Activated CD4-positive, alpha-beta T cell treated with anti-CD3 and anti-CD28 coated beads for 48 hours (primary cell): ENCODE measurements at places on chromosomes 3 and 15.
A peak's percentile ranks its signal among the peaks of the same experiment; 100 is the strongest.

DNA sequence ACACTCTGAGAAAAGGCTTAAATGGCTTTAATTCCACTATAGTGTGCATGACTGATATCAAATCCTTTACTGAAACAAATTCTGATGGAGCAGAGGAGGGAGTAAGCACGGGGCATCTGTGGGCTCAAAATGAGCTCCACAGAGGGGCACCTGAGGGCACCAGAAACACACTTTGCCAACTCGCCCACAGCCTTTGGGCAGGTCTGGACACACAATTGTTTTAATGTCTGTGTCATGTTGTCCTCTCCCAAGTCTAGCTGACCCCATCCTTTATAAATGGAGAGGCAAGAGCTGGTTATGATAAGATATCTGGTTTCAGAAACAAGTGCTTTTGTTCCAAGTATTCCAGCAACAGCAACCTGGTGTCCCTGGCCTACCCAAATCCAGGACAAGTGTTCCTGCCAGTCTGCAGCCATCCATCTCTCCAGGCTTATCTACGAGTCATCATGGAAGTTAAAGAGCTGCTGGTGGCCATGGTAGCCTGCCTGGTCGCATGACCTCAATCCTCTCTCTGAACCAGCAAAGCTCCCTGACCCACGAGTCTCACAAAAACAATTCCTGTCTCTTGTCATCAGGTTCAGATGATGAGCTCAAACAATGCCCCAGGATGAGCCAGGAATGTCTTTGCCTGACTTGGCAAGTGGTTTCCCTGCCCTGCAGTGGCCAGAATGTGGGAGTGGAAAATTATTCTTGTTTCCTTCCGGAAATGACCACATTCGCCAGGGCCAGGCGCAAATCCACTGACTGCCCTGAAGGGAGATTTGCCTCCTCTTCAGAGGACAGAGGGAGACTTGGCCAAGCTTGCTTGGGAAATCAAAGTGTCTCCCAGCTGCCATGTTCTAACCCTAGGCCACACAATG lies 64.4 kb upstream of the TPM1 start:
- no peak for DNase-seq

- no peak for DNase-seq
These were observed 188.2 kb downstream of the AGBL1 start for GRCh38 chr15:86267892-86268291.

- DNase-seq, result no peak
These were observed 444.5 kb downstream of the EPHB1 start for GRCh38 chr3:135239615-135239884.

- DNase-seq, result no peak
These were observed 48.7 kb upstream of the RYK start for GRCh38 chr3:134299185-134299887.

DNA sequence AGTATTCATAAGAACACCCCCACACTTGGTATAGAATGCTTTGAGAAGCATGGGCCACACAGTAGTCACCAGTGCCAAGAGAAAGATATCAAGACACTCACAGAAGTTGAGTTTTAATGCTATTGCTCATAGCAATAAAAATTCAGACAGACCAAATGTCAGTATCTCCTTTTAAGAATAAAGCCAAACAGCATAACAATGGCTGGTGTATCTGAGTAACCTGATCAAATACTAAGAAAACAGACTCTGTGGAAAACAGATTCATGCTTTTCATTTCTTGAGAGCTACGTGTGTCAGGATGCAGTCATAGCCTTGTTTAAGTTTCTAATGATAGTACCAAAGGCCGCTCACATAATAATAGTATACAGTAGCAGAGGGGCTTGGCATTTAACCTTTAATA lies 778.5 kb downstream of the MECOM start:
- no peak for DNase-seq

DNA sequence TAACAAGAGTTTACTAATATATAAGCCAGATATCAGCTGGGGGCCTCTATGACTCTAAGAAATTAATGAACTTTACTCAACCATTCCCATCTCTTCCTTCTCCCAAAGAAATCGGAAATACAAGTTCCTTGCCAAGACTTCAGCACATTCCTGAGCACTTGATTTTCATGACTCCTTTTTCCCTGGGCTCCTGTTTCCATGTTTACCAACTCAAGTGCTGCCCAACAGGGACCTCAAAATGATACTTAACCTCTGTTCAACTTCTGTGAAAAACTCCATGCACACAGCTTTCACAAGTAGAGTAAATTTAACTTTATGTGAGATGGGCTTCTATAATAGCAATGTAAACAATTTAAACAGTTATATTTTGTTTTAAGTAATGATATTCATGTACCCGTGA lies 315.8 kb upstream of the CDIN1 start:
- DNase-seq, result no peak

- DNase-seq, result no peak
These were observed 321.6 kb upstream of the DNAJC19 start for GRCh38 chr3:181311186-181311585.

- no peak for DNase-seq
These were observed 102.7 kb downstream of the TBC1D5 start for GRCh38 chr3:17639765-17640164.

DNA sequence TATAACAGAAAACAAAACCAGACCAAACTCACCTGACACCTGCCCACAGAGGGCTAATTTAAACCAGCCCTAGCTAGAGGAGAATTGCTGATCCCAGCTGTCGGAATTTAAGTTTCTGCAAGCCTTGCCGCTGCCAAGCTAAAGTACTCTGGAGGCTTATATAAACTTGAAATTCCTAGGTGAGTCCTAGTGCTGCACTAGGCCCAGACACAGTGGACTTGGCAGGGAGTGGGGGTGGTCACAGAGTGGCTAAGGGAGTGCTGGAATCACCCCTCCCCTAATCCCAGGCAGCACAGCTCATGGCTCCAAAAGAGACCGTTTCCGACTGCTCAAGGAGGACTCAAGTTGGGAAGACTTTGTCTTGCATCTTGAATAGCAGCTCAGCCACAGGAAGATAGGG lies 17.6 kb downstream of the TMCO5A start:
- DNase-seq, result no peak

- DNase-seq, result no peak
These were observed 2.9 kb downstream of the NR2F2 start for GRCh38 chr15:96333131-96334016.

- no peak for DNase-seq
These were observed at the start of gene TRH for GRCh38 chr3:129974564-129974832. Gene TRH, plus strand, starts transcription at chr3:129974720. Its CDS starts 1,097 bp downstream, at chr3:129975817.

DNA sequence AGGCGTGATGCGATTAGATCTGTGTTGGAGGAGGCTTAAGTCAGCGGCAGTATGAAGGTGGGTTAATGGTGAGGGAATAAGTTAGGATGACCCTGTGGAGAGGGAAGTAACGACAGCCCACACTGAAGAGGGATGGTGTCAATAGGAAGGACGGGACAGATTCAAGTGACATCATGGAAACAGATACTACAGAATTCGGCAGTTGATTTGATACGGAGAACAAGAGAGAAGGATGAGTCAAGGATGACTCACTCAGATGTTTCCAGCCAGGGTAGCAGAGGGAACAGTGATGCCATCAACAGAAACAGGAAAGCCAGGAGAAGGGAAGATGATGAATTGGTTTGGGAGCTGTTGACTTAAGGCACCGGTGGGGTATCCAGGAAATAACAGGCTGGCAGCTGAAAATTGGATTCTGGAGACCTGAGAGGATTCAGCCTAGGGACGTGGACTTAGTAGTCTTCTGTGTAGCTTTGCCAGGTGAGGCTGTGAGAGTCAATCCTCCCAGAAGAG lies 38.0 kb downstream of the SHC4 start:
- DNase-seq, result peak; percentile 25

GRCh38 chr3:30682434-30683155 lies 76.2 kb downstream of the TGFBR2 start:
- peak; percentile 36 for DNase-seq

- no peak for DNase-seq
These were observed 1073.5 kb downstream of the NAALADL2 start for GRCh38 chr3:175932586-175932985.

DNA sequence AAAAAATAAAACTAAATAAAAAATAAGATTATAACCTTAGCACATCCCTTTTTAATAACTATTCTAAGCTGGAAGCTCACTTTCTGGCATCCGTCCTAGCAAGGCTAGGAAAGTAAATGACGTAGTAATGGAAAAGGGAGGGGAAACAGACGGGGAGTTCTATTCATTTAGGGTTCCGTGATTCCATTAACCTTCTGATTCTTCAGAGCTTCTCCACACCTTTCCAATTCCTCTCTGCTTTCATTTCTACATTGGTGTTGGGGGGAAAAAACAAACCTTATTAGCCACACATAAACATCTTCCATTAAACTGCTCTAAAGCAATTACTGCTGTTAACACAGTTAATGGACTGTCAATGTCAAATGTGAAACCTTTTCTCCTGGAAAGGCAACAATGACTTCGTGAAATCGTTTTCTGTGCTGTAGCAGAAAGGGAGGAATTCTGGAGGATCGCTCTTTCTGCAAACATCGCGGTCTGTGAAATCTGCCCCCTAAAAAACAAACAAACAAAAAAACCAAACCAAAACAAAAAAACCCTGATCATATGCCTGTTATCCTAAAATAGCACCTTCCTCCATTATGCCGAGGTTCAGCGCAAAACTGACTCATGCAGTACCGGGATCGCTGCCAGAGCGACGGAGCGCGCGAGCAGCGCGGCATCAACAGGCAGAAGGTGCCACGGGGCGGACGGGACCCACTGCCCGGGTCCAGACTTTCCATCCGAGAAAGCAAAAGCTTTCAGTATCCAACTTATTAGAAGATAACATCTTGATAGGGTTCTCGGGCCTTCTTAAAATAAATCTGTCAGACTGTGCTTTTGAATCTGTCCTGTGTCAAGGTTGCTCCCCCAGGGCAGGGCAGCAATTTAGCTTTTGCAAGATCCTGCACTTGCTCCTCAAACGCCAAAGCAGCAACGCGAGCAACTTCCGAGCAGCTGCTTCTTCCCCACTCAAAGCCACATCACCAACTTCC lies 156.2 kb downstream of the FGF12 start:
- DNase-seq, result peak; percentile 11

DNA sequence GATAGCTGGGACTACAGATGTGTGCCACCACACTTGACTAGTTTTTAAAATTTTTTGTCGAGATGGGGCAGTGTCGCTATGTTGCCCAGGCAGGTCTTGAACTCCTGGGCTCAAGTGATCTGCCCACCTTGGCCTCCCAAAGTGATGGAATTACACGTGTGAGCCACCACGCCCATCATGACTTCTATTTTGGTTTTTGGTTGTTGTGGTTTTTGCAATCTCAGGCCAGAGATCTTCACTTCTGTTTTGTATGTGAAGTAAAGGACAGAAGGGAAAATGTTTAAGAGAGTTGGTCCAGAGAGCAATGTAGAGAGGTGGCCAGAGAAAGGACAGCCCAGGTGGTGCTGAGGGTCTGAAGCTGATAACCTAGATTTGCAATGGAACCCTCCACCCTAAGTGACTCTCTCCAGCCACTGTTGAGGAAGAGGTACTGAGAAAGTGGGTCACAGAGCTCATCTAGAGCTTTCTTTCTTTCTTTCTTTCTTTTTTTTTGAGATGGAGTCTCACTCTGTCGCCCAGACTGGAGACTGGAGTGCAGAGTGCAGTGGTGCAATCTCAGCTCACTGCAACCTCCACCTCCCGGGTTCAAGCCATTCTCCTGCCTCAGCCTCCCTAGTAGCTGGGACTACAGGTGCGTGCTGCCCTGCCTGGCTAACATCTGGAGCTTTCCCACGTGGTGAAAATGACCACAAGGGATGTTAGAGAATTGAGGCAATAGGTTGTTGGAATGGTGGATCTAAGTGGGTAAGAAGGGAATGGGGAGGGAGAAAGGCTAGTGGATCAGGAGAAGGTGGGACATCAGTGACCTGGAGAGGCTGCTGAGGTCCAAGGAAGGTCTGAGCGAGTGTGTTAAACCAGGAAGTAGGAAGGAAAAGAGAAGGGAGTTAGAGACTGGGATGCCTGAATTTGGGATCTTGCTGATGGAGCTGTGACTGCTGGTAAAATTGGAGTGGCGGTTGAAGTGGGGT lies 22.4 kb upstream of the SEMA4B start:
- DNase-seq, result no peak

DNA sequence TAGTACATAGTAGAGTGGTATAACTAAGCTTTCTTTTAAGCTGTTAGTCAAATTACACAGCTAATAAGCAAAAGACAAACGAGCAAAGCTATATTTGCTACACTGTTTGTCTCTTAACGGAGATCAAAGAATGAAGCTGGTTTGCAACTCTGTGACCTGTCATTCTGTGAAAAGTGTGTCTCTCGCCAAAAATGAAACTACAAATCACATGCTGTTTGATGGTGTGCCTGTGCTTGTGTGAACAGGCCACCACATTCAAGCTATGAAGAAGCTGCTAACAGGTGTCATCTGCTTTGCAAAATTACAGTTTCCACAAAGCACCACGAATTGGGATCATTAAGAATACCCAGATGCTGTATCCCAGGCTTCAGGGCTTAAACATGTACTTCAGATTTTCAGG lies 667.8 kb upstream of the NAALADL2 start:
- DNase-seq, result no peak

- no peak for DNase-seq
These were observed 91.0 kb downstream of the CPN2 start for GRCh38 chr3:194259982-194260766.

DNA sequence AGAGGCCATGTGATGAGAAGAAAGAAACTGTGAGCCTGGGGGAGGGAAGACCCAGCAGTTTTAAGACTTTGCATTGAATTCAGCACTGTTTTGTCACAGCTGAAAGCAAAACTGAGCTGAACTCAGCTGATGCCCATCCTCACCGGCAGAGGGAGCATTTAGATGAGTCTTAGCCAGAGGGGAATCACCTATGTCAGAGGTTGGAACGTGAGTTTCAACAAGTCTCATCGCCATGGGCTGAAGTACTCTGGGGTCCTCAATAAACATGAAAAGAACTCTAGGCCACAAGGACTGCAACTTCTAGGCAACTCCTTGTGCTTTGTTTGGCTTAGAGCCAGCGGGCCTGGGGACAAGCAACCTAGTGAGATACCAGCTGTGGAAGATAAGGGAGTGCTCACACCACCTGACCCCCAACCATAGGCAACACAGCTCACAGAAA lies 324.5 kb downstream of the TBL1XR1 start:
- DNase-seq, result peak; percentile 71

DNA sequence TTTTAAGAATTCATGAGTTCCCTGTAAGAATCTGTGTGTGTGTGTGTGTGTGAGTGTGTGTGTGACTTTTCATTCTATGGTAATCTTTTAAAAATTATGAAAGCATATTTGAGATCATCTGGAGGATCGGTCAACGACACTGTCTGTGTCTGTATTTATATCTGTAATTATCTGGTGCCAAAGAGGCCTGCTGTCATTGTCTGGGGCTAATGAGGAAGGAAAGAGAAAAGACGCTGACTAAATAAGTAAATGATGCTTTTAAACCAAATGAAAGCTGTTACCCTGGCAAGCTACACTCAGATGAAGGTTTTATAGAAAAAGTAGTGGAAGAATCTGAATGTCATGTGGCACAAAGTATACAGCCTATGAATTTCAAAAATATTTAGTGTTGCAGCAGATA lies 439.8 kb downstream of the RBMS3 start:
- DNase-seq, result no peak

- DNase-seq, result no peak
These were observed 243.8 kb downstream of the ZNF621 start for GRCh38 chr3:40768536-40768935.
